ENCODE measurements at places on chromosomes 1 and 21. TPM values are rescaled to one million over a fixed set of nuclear protein-coding genes. Genes with fewer than 3 reads are reported as not detected.

RIPK4 gene
- 41.2 TPM for total RNA-seq

GRCh38 chr1:90000934-90001676, 6.2 kb downstream of the ZNF326 start:
- no peak for DNase-seq

- no peak for DNase-seq
These were observed 35.0 kb upstream of the ATP5PO start for GRCh38 chr21:33950431-33951079.

DNA sequence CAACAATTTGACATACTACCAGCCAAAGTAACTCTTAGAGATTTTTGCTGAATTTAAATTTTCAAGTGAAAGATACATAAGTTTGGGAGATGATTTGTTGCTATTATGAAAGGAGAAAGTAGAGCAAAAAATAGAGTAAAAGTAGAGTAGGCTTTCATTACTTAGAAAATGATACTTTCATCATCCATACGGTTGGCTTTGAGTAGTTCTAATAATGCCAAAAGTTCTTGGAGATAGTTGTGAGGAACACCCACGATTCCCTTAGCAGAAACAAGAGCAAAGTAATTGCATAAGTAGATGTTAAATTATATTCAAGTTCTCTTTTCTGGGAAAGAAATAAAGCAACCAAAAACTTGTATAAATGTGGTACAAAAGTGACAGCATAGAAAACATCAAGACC, 95.0 kb upstream of the VAV3 start:
- DNase-seq: no peak

GRCh38 chr1:111852261-111852721, 96.6 kb downstream of the DDX20 start:
- no peak for DNase-seq
